ENCODE measurements at places on chromosomes 1 and 21.

DNA sequence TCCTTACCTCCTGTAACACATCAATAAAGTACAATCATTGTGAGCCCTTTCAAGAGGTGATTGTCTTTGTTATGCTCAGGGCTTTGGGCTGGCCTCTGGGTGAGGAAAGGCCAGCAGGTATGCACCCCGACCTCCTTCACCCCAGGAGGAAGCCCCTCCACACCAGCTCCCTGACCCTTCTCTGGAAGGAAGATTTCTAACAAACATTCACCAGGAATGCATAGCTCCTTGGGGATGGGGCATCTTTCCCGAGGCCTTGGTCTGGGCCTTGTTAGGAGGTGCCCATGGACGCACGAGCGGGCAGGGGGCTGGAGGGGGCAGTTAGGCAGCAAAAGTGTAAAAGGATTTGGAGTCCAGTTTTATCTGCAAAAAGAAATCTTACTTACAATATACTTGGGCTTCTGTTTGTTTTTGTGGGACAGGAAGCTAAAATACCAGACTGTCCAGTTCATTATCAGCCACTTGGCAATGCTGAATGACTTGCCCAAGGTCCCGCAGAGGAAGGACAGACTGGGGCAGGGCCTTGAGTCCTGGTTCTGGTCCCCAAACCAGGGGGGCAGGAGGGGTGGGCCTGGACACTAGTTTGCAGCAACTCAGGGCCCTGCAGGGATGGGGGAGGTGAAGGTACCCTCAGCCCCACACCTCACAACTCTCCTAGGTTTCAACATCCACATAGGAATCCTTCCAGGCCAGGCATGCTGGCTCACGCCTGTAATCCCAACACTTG, 10.1 kb downstream of the ZC3H12A start:
- DNase-seq, result no peak

- DNase-seq, result no peak
Measured at GRCh38 chr1:99438656-99439230, 174.5 kb downstream of the PLPPR4 start.

DNA sequence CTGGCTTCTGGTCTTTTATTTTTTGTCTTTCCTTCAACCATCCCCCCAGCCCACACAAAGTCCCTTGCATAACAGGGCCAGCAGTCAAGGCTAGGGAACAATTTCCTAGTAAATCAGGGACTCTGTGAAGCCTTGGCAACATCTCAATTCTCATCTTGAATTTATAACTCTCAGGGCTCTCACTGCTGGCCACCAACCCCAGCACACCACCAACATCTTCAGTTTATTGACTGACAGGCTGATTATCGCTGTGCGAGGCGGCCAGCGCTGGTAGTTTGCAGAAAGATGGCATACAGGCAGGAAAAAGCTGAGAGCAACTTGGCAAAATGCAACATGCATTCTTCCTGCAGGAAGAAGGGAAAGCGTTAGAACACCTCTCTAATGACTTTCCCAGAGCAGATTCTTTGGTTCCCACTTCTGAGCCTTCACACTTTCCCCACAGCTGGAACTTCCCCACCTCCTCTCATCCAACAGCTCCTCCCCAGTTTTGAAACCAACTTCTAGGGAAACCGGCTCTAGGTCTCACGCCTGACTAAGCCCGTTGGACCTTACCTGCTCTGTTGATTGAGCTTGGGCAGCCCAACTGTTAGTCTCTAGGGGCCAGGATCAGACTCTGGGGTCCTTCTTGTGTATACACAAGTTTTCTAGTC, 26.3 kb upstream of the CSF1 start:
- DNase-seq, result no peak

GRCh38 chr1:192706936-192707335, 71.0 kb downstream of the RGS13 start:
- DNase-seq, result no peak
